GOT3 (cell line): ENCODE measurements at places on chromosomes 1 and 21.

DNA sequence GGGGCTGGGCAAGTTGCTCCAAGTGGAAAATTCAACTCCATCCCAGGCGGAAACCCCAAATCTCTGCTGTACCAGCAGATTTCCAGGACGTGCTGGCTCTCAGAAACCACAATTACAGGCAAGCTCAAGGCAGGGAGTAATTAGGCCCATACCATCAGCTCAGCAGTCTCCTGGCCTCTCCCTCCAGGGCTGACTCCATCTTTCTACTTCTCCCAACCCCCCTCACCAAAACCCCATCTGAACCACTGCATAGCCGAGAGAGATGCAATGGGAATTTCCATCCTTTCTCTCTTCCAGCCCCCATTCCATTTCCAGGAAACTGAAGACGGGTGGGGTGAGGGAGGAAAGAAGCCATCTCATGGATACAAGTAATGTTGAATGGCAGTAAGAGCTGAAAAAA, 41.2 kb downstream of the ARHGEF11 start:
- DNase-seq = no peak

GRCh38 chr1:117610036-117610435, 4.2 kb downstream of the TENT5C start:
- no peak for DNase-seq

- DNase-seq = no peak
These were observed 182.6 kb downstream of the VPS13D start for GRCh38 chr1:12412439-12412838.

DNA sequence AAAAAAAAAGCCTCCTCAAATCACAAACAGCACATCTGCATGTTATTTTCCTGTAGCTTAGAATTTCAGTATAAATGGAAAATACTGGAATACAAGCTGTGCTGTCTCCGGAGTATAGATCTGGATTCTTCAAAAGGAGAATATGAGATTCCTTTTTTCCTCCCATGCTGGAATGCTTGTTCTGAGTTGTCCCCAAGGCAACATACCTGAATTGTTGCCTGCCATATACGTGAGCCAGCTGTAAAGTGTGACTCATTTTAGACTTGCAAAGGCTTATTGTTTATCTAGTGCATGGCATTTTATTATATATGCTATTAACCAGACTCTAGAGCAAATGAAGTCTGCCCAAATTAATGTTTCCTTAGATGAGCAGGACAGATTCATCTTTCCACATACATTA, 95.0 kb upstream of the C1orf105 start:
- DNase-seq = no peak

GRCh38 chr1:67755160-67755559, 70.2 kb downstream of the GADD45A start:
- no peak for DNase-seq

DNA sequence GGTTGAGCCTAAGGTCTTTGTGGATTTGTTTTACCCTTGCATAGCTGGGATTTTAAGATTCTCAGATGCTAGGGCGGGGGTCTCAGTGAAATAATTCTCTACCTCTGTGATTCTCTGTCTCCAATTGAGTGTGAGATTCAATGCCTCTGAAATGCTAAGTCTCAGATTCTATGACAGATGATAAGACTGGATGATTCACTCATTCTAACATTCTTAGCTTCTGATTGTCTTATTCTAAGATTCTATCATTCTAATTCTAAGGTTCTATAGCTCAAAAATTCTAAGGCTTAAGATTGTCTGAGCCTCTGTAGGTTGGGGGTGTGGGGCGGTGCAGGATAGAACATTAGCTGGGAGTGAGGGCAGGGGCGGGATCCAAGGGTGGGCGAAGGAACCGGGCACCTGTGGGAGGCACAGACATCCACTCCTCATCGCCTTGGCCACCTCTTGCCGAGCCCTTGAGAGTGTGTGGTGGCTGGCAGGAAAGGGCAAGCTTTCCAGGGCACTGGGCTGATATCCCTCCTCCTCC, 29.5 kb downstream of the ADGRB2 start:
- DNase-seq = no peak

DNA sequence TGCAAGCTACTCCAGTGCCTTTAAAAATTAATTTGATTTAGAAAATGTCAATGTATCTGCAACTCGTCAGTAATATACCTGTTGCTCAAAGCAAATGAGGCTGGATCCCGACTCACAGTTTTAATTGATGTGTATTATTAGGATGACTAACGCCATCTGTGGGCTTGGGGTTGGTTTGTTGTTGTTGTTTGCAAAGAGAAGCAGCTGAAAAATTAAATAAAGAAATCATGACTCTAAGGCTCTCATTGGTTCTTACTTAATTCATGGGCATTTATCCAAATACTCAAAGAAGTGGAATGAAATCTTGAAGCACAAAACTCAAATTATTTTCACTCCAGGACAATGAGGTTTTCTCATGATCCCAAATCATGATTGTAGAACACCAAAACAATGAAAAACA, 46.4 kb downstream of the SEC16B start:
- no peak for DNase-seq

- DNase-seq = no peak
These were observed 27.0 kb upstream of the LYPD8 start for GRCh38 chr1:248782416-248783141.

GRCh38 chr1:230797942-230798365, 50.8 kb downstream of the CAPN9 start:
- no peak for DNase-seq

DNA sequence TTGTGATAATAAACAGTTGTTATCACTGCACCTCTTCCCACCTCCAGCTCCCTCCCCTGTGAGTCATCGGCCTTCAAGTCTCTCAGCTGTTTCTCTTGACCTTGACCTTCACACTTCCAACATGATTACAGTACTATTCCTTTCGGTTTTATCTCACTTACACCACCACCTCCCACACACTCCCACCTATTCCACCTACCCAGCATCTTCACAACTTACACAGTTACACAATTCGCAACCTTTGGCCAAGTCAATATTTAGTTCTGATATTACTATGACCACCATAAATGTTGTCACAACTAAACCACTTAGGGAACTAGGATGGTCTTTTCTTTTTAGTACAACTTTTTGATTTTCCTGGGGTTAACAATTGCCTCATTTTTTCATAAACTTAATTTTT, 60.2 kb downstream of the RIPK4 start:
- no peak for DNase-seq

GRCh38 chr1:208271236-208271635, 27.1 kb upstream of the PLXNA2 start:
- no peak for DNase-seq

DNA sequence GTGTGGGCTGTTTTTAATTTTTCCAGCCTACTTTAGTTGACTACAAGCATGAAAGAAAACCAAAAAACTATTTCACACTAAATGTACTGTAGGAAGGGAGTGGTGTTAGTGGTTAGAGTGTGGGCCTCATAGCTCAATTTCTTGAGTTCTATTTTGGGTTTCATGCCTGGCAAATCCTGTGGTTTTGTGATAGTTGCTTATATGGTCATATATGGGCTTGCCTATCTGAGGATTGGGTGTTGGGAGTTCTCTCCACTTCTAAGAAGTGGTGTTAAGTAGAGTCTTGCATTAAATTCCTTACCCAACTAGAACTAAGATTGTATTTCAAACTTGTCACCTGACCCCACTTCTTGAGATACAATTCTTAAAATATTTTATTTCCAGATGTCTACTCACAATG, 37.8 kb upstream of the COL11A1 start:
- DNase-seq = no peak

DNA sequence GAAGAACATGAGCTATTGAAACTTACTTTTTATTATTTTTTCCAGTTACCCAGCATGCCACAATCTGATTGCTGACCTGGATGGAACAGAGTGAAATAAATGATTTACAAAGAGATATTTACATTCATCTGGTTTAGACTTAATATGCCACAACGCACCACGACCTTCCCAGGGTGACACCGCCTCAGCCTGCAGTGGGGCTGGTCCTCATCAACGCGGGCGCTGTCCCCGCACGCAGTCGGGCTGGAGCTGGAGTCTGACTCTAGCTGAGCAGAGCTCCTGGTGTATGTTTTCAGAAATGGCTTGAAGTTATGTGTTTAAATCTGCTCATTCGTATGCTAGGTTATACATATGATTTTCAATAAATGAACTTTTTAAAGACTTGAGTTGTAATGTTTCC, 243.9 kb downstream of the SDCCAG8 start:
- no peak for DNase-seq

GRCh38 chr1:66298464-66298863, 235.5 kb upstream of the SGIP1 start:
- DNase-seq = no peak

DNA sequence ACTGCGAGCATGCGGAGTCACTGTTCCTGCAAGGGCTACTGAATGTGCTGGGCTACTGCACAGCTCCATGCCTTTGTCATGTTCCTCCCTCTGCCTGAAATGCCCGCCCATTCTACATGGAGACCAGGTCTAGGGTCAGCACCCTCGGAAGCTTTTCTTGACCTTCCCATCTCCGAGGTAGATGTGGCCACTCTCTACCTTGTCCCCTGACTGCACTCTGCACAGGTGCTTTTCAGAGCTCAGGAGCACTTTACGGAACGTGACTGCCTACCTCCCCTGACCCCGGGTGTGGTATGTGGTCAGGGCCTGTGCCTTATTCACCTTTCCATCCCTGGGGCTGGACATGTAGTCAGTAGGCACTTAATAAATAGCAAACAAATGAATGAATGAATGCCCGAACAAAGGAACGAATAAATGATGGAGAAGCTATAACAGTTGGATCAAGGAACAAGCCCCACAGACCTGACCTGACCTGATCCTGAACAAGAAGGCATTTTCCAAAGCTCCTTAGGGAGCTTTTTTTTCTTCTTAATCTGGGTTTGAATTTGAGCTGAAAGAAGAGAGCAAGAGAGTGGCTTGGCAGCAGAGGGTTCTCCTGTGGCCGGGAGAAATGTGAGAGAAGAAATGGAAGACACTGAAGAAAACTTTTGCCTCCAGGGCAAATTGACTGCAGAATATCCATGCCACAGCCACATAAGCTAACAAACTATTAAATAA, 7.9 kb downstream of the RD3 start:
- DNase-seq = no peak

DNA sequence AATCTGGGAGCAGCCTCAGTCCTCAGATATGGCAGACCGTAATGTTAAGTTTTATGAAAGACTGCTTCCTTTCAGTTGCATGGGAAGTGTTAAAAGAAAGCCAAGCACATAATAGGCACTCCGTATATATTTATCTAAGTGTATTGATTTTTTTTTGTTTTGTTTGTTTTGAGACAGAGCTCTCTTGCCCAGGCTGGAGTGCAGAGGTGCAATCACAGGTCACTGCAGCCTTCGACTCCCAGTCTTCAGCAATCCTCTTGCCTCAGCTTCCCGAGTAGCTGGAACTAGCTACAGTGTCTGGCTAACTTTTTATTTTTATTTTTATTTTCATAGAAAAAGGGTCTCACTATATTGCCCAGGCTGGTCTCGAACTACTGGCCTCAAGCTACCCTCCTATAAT, 341.8 kb downstream of the USH2A start:
- no peak for DNase-seq

GRCh38 chr1:113534130-113534817, 144.0 kb downstream of the MAGI3 start:
- DNase-seq = no peak

GRCh38 chr1:52920791-52921291, 699 bp downstream of the ECHDC2 start:
- no peak for DNase-seq

DNA sequence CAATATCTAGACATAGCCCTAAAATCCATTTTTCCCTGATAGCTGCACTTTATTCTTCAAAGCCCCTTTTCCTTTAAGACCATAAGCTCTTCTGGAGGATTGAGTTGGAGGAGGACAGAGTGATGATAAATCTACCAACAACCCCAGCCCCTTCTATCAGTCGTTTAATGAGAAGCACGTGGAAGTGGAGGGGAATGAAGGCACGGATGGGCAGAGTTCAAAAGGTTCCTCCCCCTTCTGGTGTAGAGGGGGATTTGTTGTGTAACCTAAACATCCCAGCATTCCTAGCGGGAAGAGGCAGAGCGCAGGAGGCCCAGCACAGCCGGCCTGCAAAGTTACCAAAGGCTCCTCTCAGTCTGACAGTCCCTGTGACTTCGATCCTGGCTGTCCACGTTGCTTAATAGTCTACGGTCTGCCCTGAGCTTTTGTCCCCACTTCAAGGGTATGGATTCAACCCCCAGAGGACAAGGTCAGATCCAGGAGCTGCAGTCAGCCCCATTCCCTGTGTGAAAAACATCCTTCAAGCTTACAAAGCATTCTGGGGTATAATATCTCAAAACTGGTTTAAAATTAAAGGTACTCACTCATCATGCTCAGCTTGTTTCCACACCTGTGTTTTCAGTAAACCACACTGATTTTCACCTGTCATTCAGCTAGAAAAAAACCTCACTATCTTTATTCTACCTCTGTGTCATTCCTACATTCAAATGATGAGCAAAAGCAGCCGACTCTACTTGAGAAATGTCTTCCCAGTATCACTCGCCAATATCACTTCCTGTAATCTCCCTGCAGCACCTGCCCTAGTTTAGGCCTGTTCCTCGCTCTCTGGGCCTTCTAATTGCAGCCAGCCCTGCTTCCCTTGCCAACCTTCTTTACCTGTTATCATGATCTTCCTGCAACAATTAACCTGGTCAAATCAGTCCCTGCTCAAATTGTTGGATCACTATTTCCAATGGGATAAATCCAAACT, 117.9 kb downstream of the PLPP3 start:
- no peak for DNase-seq

GRCh38 chr1:119935373-119935772, 39.1 kb upstream of the ADAM30 start:
- no peak for DNase-seq
